NCI-H2107 (cell line): ENCODE measurements at places on chromosomes 2 and 18.

GRCh38 chr2:141923657-141924056 is 207.2 kb downstream of the LRP1B start:
- no peak for DNase-seq

GRCh38 chr2:45130736-45131135 is 121.5 kb upstream of the SIX2 start:
- no peak for DNase-seq

DNA sequence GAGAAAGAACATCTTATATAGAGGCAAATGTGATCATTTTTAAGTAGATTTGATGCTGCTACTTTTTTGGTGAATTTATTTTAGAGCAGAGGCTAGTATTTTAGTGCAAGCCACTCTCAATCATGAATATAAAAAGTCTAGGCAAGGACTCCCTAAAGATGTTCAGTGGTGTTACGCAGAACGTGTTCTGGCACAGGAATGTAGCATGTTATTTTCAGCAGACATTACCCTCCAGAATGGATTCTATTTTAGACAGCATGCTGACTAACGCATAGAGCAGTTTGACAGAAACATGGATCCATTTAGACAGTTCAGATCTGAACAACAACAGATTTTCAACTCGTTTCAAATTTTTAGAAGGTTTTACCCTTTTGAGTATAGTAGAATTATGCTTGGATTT is 54.1 kb downstream of the DSC3 start:
- no peak for DNase-seq

GRCh38 chr18:69267895-69268294 is 132.8 kb upstream of the DOK6 start:
- DNase-seq: no peak

DNA sequence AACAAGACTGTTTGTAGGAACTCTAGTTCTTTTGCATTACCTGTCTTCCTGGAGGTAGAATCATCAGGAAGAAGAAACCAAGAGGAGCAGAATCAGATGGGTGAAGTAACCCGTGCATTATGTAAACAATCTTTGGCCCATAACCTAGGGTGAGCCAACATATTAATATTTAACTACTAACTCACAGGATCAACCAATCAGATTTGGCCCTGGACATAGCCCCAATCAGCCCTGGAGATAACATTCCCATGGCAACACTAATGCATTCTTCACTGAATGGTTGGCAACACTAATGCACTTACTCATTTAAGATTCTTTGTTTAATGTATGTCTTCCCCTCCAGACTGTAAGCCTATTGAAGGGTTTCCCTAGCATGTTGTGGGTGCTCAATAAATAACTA is 72.0 kb upstream of the CTAGE1 start:
- no peak for DNase-seq

GRCh38 chr2:238131761-238132462 is 6.6 kb upstream of the KLHL30 start:
- DNase-seq: no peak

DNA sequence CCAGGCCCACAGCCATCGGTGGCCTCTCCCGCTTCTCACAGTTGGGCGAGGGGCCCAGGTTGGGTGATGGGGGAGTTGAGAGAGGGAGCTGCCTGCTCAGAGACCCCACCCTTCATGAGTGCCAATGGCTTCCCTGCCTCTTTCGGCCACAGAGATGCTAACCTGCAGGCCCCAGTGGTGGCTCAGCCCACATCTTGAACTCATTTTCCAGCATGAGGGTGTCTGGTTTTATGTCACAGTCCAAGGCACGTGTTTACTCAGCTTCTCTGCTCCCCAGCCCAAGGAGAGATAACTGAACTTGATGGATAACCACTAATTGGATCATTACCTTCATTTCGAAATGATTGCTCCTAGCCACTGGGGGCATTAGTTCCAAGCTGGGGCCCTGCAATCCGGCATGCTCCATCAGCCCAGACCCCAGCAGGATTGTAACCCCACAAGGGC is 45.9 kb upstream of the SIX2 start:
- no peak for DNase-seq

GRCh38 chr18:28112056-28112470 is 64.9 kb downstream of the CDH2 start:
- no peak for DNase-seq

DNA sequence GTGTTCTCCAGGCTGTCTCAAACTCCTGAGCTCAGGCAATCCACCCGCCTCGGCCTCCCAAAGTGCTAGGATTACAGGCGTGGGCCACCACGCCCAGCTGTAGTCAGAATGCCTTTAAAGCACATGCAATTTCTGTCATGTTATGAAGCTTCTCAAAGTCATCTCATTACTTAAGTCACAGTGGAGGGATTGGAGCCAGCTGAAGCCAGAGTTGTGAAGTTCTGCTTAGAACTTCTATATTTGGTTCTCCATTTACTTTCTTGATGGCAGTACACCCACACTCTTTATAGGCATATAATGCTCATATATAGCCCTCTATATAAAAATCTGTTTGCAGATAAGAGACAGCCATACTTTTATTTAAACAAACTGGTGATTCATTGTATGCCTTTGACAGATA is 68.8 kb upstream of the CWC22 start:
- DNase-seq: no peak

DNA sequence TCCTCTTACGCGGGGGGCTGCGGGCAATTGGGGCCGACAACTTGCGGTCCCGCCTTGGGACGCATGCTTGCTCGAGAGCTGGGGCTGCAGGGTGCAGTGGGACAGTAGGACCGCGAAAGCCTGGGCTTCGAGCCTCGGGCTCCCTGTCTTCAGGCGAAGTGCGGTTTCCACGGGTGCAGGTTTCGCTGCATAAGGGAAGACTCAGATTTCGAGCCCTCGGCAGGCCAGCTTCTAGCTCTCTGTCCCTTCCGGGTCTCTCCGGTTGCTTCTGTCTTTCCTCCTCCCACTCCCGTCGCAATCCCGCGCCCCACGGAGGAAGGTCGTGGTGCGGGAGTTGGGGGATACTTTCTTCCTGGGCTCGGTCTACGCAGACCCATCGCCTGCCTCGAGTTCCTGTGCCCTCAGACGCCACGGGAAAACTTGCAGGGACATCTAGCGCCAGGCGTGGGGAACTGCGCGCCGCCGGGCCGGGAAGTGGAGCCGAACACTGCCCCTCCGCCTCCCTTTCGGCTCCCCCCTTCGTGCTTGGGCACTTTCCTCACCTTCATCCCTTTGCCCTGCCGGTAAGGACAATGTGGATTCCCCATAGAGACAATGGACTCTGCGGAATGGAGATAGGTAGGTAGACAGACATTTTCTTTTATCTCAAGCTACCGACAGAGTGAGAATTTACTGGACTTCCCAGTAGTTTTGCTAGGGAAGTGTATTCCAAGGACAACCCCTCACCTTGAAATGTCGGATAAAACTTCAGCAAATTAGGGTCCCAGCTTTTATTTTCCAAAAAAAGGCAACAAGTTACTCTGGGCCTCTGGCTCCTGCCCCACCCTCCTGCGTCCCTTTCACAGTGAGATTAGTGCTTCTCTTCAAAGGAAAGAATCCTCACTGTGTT is 4.2 kb upstream of the HOXD13 start:
- DNase-seq: peak; percentile 35

DNA sequence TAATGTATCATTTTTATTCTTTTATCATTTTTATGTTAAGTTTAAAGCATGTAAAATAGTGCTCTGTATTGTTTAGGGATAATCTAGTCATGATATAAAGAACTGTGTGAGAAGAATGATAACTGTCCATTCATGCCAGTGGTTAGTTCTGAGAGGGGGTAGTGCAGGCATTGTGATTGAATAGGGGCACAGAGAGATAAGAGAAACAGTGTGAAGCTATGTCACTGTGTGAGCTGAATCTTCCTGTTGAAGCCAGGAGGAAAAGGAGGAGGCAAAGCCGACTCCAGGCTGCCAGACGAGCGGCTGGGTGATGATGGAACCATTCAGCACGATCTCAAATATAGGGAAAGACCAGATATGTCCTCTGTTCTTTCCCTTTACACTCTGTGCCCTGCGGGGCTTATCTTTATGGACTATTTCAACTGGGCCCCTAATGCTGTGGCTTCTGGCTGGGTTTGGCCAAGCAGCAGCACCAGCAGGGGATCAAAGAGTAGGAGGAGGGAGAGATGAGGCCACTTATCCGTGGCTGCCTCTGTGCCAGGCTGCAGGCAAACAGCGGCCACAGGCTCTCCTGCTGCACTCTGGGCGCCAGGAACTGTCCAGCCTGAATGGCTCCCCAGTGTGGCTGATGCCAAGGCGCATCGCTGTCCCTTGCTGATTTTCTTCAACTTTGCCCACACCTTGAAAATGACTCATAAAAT is 128.0 kb downstream of the SPP2 start:
- DNase-seq: no peak

DNA sequence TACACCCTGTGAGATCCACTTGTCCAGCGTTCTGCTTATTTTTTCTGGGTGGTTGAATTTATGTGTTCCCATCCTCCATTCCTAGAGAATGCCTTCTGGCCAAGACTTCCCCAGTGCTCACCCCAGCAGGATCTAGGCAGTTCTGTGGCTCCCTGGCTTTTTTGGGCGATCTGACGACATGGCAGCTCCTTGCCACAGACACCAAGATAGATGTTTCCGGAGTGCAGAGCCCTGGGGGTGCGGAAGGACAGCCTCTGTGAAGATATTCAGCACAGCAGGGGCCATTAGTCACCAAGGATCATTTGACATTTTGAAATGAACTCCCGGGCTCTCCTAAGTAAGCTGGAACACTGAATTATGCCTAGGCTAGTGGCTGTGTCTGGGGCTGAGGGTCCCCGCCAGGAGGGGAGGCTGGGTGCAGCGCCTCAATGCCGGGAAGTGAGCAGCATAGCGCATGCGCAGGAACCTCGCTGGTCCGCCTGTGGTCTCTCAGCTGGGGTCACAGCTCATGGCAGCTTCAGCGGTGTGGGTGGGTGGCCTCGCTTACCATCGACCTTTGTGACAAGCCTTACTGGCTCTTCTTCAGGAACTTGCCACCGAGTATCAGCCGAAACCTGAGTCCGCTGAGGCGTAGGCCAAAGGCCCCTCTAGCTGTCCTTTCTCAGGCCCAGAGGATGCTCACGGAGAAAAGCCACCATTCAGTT is 60.3 kb downstream of the MEX3C start:
- no peak for DNase-seq

- no peak for DNase-seq
Observed at GRCh38 chr18:35180455-35180854, 60.4 kb upstream of the ZNF397 start.

GRCh38 chr2:7740114-7740513 is 822.9 kb downstream of the RNF144A start:
- no peak for DNase-seq

GRCh38 chr2:220117025-220117424 is 489.6 kb downstream of the SLC4A3 start:
- DNase-seq: no peak

- no peak for DNase-seq
Observed at GRCh38 chr2:71333619-71334018, 2.0 kb downstream of the ZNF638 start.

GRCh38 chr2:104891145-104891544 is 37.2 kb downstream of the POU3F3 start:
- no peak for DNase-seq

DNA sequence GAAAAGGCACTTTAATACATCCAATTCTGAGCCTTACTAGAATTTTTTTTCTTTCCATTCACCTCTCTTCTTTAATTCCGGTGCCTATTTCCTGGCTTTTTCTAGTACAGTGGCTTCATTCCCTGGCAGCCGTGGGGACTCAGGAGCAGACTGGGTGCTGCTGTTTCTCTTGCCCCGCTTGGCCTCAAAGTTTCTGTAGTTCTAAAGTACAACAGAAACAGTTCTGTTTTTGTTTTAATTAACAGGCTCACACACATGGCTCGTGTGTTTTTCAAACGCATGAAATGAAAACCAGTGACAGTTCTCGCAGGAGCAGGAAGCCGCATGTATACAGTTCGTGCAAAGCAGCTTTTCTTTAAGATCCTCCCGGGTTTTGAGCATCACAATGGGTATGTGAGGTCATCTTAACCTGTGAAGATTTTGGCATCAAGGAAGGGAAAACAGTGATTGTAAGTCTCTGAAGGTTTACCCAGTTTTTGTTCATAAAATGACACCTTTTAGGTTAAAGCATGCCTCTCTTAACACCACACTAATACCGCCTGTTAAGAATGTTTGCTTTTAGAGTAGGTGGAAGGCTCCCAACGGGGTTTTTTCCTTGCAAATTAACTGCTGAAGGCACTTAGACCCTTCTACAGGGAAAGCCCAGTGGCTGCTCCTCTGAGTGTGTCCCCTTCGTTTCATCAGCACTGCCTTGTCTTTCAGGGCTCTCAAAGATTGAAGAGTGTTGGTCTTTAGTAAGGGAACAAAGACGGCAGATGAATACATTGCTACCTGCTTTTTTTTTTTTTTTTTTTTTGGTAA is 5.8 kb downstream of the FZD7 start:
- DNase-seq: no peak

- DNase-seq: no peak
Observed at GRCh38 chr18:9832871-9833270, 52.9 kb upstream of the TXNDC2 start.

GRCh38 chr2:145356056-145356455 is 836.1 kb upstream of the ZEB2 start:
- DNase-seq: no peak

DNA sequence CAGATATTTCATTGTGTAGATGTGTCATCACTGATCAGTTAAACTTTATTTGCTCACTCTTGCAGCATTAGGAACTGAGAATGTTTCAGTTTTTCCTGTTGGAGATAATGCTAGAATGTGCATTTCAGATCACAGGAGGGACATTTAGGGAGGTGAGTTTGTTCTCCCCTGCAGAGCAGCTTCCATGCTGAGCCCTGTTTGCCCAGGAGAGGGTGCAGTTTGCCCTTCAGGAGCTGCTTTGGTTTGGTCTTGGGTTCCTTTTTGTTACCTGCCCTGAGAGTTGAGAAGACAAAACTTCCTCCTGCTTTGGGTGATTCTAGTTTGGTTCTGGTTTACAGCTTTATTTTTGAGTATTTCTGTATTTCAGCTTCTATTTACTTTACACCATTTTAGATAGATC is 49.9 kb downstream of the DGKD start:
- peak; percentile 3 for DNase-seq

DNA sequence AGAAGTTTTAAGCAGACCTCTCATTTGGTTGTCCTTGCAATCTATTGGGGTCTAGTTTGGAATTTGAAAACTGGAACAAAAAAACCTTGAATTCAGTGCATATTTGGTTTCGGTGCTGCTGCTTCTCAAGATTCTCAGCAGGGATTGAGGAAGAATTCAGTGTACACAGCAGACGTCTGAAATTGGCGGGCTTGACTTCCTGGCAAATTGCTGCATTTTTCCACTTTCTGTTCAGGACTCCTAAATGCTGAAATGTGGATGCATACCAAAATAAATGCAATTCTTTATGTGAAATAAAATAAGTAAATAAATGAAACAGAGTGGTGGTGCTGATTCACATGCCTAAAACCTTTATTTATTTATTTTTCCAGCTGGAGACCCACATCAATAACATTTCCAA is 332.4 kb upstream of the KYNU start:
- no peak for DNase-seq
